Urinary bladder (tissue), 4 donors: ENCODE measurements at places on chromosomes 4 and X. TPM values are rescaled to one million over a fixed set of nuclear protein-coding genes. Genes with fewer than 3 reads are reported as not detected.

Gene TLR6
- total RNA-seq = 8.8 TPM

- no peak for DNase-seq
Observed at GRCh38 chrX:153731117-153731844, 6.6 kb downstream of the ABCD1 start.

GRCh38 chr4:2570551-2571222 lies 34.2 kb downstream of the FAM193A start:
- no peak for DNase-seq

GRCh38 chr4:159042097-159042605 lies 60.7 kb upstream of the RAPGEF2 start:
- peak; percentile 11 for DNase-seq

DNA sequence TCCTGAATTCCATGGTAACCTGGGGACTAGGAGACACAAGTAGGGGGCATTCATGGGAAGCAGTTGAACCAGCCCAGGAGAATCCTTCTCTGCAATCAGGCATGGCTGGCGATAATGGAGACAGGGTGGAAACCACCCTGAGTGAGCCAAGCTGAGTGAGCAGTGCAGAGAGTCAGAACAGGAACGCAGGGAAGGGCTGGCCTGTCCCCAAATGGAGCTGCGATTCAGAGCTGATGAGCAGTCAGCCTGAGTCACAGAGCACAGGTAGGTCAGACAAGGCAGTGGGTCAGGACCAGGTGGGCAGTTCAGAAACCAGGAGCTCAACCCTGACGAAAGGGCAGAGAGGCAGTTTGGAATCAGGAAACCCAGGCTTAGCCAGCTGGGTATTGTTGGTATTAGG lies 129.0 kb downstream of the BTC start:
- DNase-seq = no peak

GRCh38 chrX:32778965-32779364 lies 432.4 kb downstream of the DMD start:
- DNase-seq = no peak

Gene SLC2A9
- total RNA-seq = 10.4 TPM

GRCh38 chrX:136616987-136617685 lies 30.8 kb upstream of the CD40LG start:
- DNase-seq = no peak

- DNase-seq = no peak
Observed at GRCh38 chrX:9393571-9393970, 71.3 kb upstream of the TBL1X start.

DNA sequence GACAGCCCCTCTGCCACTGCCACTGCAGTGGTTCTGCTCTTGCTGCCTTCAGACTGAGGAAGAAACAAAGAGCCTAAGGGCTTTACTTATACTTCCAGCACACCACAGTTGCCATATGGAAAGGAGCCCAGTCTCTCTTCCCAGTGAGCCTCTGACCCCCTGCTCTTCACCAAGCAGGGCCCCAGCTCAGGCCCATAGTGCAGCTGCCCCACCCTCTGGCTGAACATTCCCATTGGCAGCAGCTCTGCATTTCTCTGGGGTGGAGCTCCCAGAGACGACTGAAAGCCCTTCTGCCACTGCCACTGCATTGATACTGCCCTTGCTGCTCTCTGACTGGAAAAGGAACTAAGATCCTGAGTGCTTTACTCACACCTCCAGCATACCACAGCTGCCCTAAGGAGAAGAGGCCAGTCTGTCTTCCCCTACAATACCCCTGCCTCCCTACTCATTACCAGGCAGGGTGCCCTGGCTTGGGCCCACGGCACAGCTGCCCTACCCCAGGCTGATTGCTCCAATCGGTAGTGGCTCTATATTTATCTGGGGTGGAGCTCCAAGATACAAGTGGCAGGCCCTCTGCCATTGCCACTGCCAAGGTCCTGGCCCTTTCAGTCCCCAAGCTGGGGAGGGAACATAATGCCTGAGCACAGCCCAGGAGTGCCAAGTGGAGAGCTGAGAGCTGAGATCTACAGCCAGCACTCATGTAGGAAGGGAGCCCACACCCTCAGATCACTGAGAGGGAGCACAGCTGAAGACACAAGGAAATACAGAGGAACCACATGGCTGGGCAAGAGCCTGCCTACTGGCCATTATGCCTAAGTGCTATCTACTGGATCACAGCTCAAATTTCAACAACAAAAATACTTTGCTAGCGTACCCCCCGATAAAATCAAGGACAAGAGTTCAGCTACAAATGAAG lies 36.0 kb downstream of the AWAT2 start:
- DNase-seq = no peak

- DNase-seq = no peak
Observed at GRCh38 chr4:56689201-56689969, 8.3 kb upstream of the HOPX start.

Gene DUSP21
- not detected for total RNA-seq

DNA sequence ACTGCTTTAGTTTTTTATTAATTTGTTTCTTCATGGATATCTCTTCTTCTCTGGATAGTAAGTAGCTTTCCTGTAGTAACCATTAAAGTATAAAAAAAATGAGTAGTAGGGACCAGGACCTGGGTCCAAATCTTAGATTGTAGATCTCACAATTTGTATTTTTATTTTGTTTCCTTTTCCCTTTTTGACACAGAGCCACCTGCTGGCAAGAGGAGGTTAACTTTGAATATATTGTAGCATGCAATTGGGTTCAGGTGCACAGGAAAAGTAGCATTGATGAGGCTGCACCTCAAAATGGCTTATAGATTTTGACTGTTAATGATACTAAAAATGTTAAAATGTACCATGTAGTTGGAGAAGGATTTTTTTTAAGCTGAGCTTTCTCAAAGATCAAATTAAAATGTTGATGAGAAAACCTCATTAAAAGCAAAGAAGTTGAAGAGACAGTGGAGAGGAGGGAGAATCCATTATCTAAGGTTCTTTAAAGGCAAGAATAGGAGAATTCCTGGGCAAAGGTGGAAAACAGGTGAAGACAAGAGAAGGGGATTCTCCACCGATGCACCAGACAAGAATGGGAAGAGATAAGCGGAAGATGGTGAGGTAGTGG lies 48.3 kb upstream of the HPGDS start:
- DNase-seq = no peak

Gene THAP9
- total RNA-seq = 30.3 TPM

DNA sequence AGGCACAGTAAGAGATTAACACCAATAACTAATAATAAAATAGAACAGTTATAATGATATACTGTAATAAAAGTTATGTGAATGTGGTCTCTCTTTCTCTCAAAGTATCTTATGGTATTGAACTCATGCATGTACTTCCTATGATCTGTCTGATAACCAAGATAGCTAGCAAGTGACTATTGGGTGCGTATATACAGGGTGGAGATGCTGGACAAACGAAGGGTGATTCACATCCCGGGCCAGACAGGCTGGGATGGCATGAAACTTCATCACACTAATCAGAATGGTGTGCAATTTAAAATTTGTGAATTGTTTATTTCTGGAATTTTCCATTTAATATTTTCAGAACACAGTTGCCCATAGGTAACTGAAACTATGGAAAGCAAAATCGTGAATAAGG lies 96.8 kb downstream of the PHEX start:
- DNase-seq = no peak

Gene VMA21
- 59.1 TPM for total RNA-seq

Gene TREX2
- total RNA-seq = 0.21 TPM

Gene FAM200B
- total RNA-seq = 42.8 TPM

DNA sequence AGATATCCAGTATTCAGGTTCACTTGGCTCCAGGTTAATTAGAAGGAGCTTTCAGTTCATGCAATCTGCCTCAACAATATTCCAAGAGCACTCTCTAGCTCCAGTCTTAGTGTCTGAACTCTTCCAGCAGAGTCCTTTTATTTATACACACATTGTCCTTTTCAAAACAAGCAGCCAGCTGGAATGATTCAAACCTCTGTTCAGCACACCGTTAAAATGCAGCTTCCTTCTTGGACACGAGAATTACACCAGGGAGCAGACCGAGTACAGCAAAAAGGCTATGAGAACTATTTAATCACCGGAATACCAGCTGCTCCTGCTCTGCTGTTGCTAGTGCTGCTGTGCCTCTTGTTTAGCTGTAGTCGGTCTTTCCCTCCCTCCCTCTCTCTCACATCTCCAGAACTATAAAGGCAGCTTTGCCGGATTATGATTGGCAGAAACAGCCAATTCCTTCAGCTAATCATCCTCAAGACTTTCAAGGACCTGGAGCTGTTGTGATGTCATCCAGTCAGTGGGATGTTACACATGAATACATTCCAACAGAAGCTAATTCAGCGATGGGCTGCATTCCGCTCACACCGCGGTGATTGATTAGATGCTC lies at the start of gene NDST4:
Gene NDST4, minus strand, starts transcription at position 115 of the 601 bp plus-strand sequence. CDS start 36,584 bp downstream, outside the sequence.
- DNase-seq = peak; percentile 69

Gene MAGEA1
- not detected for total RNA-seq

DNA sequence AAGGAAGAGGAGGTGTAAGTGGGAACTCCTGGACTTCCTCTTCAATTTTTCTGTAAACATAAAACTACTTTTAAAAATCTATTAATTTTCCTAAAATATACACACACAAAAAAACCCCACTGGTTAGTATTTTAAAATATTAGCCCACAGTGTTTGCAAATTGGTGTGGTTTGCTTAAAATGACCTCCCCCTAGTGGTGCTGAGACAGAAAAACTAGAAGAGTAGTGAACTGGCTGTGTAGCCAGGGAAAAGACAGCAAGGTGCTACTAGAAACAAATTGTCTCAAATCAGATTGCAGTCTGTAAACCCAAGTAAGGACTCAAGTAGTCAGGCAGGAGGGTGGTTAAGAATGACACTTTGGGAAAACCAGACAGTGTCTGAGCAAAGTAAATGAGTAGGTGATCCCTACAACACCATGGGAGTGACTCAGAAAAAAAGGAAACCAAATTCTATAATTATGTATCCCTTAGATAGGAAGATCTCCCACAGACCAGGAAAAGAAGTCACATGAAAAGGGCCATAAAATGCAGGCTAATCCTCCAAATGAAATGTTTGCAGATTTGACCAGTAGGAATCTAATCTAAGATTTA lies 26.0 kb downstream of the AMTN start:
- no peak for DNase-seq

Gene DDIT4L
- total RNA-seq = 10.4 TPM

- no peak for DNase-seq
Observed at GRCh38 chr4:148300877-148301276, 141.3 kb downstream of the NR3C2 start.

Gene SETD7
- 77.5 TPM for total RNA-seq
